ENCODE measurements at places on chromosomes 6 and 20. TPM values are rescaled to one million over a fixed set of nuclear protein-coding genes. Genes with fewer than 3 reads are reported as not detected.

GRCh38 chr6:38549180-38549579 is 90.5 kb downstream of the BTBD9 start:
- H3K27ac ChIP-seq: no peak overlapping the region
- no peaks in the 10 kb centered on the region for H3K36me3 ChIP-seq
- no peak overlapping the region for H3K4me3 ChIP-seq
- H3K27me3 ChIP-seq: no peaks in the 10 kb centered on the region
- no peaks in the 10 kb centered on the region for H3K4me1 ChIP-seq
- no peak for DNase-seq

- no peak overlapping the region for H3K27ac ChIP-seq
- no peak for DNase-seq
- H3K36me3 ChIP-seq: peaks cover 30% of the 10 kb centered on the region
- no peak overlapping the region for H3K4me3 ChIP-seq
Observed at GRCh38 chr6:106105493-106105892, 19.4 kb downstream of the PRDM1 start.

GRCh38 chr6:123489589-123489988 is 147.2 kb downstream of the TRDN start:
- H3K4me1 ChIP-seq: no peaks in the 10 kb centered on the region
- H3K36me3 ChIP-seq: no peaks in the 10 kb centered on the region
- no peak for DNase-seq

DNA sequence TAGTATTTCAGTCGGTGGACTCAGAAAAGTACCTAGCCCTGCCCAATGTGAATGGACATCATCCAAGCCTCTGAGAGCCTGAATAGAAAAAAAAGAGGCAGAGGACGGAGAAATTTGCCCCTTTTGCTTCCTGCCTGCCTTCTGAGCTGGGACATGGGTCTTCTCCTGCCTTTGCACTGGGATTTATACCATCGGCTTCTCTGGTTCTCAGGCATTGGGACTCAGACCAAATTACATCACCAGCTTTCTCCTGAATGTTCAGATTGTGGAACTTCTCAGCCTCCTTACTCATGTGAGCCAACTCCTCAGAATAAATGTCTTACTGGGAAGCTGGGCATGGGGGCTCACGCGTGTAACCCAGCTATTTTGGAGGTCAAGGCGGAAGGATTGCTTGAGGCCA is 19.8 kb downstream of the KCNB1 start:
- H3K27me3 ChIP-seq: no peaks in the 10 kb centered on the region
- H3K36me3 ChIP-seq: no peaks in the 10 kb centered on the region
- no peak for DNase-seq
- no peaks in the 10 kb centered on the region for H3K4me1 ChIP-seq

DNA sequence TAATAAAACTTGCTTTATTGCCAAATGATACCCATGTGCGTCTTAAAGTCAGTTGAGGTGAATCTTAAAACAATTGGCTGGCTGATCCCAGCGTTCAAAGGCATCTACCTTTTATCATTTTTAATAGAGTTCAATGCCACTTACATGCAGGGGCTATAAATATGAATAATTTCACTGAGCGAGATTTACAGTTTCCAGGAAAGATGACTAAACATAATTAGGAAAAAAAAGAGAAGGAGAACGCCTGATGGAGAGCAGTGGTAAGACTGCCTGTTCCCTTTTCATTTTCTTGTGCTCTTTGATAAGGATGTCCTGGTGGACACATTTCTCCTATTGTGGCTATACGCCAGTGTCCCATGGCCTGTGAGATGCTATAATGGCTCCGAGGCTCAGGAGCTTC is 139.9 kb upstream of the SLC22A23 start:
- no peaks in the 10 kb centered on the region for H3K36me3 ChIP-seq
- no peaks in the 10 kb centered on the region for H3K27me3 ChIP-seq
- no peak overlapping the region for H3K27ac ChIP-seq
- no peak for DNase-seq
- peaks cover 6% of the 10 kb centered on the region for H3K4me1 ChIP-seq

- peaks cover 20% of the 10 kb centered on the region for H3K4me1 ChIP-seq
- H3K27me3 ChIP-seq: no peaks in the 10 kb centered on the region
- peak; percentile 88 for DNase-seq
- H3K27ac ChIP-seq: peak overlapping the region; percentile 93
- no peaks in the 10 kb centered on the region for H3K36me3 ChIP-seq
- H3K4me3 ChIP-seq: peak overlapping the region; percentile 94
Observed at GRCh38 chr6:166957087-166957804, 896 bp upstream of the RNASET2 start.

DNA sequence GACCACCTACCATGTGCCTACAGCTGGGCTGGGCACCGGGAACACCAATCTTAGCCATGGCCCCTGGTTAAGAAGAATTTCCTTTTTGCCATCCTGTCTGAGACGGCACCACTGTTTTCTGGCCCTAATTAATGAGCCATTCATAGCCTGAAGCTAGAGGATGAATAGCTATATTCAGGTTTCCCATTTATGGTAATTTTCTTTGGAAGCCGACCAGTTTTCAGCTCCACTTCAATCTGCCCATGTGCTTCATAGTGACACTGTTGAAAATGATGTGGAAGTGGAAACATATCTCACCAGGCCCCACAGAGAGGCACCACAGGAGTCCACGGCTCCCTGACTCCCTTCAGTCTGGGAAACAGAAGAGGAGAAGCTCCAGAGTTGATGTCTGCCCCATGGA is 22.6 kb upstream of the ULBP3 start:
- H3K36me3 ChIP-seq: no peaks in the 10 kb centered on the region
- H3K27ac ChIP-seq: no peak overlapping the region
- no peaks in the 10 kb centered on the region for H3K4me1 ChIP-seq
- DNase-seq: no peak
- H3K27me3 ChIP-seq: no peaks in the 10 kb centered on the region

- no peak for DNase-seq
- no peak overlapping the region for H3K4me3 ChIP-seq
- H3K4me1 ChIP-seq: no peaks in the 10 kb centered on the region
- H3K27me3 ChIP-seq: no peaks in the 10 kb centered on the region
Observed at GRCh38 chr6:82268301-82268846, 20.8 kb upstream of the IBTK start.

GRCh38 chr20:47581090-47581489 is 79.4 kb downstream of the NCOA3 start:
- H3K4me3 ChIP-seq: no peak overlapping the region
- H3K4me1 ChIP-seq: peaks cover 37% of the 10 kb centered on the region
- no peaks in the 10 kb centered on the region for H3K27me3 ChIP-seq
- no peak overlapping the region for H3K27ac ChIP-seq
- peaks cover 18% of the 10 kb centered on the region for H3K36me3 ChIP-seq
- no peak for DNase-seq

DNA sequence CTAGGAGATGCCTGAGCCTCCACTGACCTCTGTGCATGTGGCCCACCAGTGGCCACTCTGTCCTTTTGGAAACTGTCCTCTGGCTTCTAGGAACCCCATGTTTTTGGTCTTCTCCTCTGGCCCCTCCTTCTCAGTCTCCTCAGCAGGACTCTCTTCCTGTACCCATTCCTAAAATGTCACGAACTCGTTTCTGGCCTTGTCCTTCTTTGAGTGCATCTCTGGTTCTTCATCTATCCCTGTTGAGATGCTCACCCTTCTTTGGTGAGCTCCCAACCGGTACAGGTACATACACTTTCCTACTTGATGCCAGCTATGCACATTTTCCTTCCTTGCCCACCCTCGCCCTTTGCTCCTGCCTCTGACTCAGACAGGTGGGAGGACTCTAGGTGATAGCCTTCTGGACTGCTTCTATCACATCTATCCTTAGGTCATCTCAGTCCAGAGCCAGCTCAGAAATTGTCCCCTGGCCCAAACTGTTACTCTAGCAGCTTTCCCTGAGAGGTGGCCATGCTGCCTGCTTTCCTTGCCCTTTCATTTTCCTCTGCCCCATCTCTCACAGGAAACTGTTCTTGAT is 14.8 kb upstream of the NNAT start:
- H3K27me3 ChIP-seq: no peaks in the 10 kb centered on the region
- peaks cover 11% of the 10 kb centered on the region for H3K36me3 ChIP-seq
- H3K4me1 ChIP-seq: no peaks in the 10 kb centered on the region

- H3K27me3 ChIP-seq: no peaks in the 10 kb centered on the region
- H3K4me1 ChIP-seq: no peaks in the 10 kb centered on the region
- no peaks in the 10 kb centered on the region for H3K36me3 ChIP-seq
- H3K4me3 ChIP-seq: no peak overlapping the region
Observed at GRCh38 chr6:4102687-4103244, 23.8 kb upstream of the FAM217A start.

GRCh38 chr6:52994839-52995088 is 320 bp downstream of the GSTA4 start:
- H3K27ac ChIP-seq: peak overlapping the region; percentile 98
- peak overlapping the region; percentile 67 for H3K4me3 ChIP-seq
- no peaks in the 10 kb centered on the region for H3K27me3 ChIP-seq
- peak; percentile 77 for DNase-seq

DNA sequence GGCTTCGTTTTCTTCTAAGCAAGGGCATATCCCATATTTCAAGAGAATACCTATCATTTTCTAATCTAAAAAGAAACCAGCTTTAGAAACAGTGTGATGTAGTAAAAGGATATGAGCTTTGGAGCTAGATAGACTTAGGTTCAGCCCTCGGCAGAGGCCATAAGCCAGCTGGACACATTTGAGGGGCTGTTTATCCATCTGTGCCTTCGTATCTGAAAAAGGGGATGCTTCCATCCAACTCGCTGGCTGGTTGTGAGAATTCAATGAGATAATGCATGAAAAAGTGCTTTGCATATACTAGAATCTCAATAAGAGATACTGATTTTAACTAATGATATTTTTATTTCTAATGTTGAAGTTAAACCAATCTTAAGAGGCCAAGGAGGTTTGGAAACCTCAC is 58.0 kb downstream of the PRL start:
- no peaks in the 10 kb centered on the region for H3K36me3 ChIP-seq
- no peak for DNase-seq
- H3K27me3 ChIP-seq: no peaks in the 10 kb centered on the region
- H3K4me3 ChIP-seq: no peak overlapping the region
- H3K27ac ChIP-seq: no peak overlapping the region

GRCh38 chr6:1780251-1780867 is 170.6 kb downstream of the FOXC1 start:
- no peak overlapping the region for H3K27ac ChIP-seq
- H3K4me3 ChIP-seq: no peak overlapping the region
- no peaks in the 10 kb centered on the region for H3K4me1 ChIP-seq
- DNase-seq: no peak
- no peaks in the 10 kb centered on the region for H3K36me3 ChIP-seq

CAP2 gene
- total RNA-seq: 7.2 TPM

HBS1L gene
- 48.2 TPM for total RNA-seq

OOEP gene
- 1.2 TPM for total RNA-seq

GCNT2 gene
- 27.4 TPM for total RNA-seq

MMS22L gene
- total RNA-seq: 6.8 TPM
